Neural progenitor cell (in vitro differentiated cells): ENCODE measurements at places on chromosomes 16 and 17.

- peak; percentile 63 for DNase-seq
Observed at GRCh38 chr16:24610416-24610755, 71.0 kb downstream of the RBBP6 start.

GRCh38 chr16:2288726-2289125 is 20.8 kb upstream of the RNPS1 start:
- DNase-seq: no peak

- no peak for DNase-seq
Observed at GRCh38 chr17:49513641-49514040, 18.5 kb downstream of the NGFR start.

DNA sequence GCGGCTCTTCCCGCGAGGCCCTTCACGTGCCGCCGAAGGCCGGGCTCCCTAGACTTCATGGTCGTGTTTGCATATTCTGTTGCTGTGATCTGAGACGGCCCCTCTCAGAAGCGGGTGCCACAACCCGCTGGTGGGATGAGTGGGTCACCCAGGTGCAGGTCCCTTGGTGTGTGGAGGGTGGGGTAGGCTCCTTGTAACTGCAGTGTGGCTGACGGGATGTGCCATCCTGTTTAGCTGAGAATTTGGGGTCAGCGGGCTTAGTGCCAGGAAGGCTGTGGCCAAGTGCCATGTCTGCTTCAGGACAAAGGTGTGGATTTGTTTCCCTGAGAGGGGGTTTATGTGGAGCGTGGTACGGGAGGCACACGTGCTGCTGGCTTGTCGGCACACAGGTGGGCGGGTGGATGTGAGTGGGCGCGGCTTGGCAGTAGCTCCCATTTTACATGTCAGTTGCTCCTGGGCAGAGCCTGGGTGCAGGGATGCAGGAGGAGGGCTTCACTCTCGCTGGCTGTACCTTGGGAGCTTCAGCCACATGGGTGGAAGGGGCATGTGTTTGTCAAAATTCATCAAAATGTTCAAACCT is 9.2 kb upstream of the WFIKKN1 start:
- DNase-seq: no peak

GRCh38 chr16:85502357-85502756 is 110.8 kb upstream of the GSE1 start:
- DNase-seq: no peak
